Activated naive CD4-positive, alpha-beta T cell treated with anti-CD3 and anti-CD28 coated beads, Interleukin-2, amount 50 U/mL, for 72 hours (primary cell): ENCODE measurements at places on chromosomes 11 and 22. TPM values are rescaled to one million over a fixed set of nuclear protein-coding genes. Genes with fewer than 3 reads are reported as not detected.

PITPNB gene
- total RNA-seq: 105 TPM

MYO18B gene
- 5.9 TPM for total RNA-seq

HMOX1 gene
- total RNA-seq: 0.14 TPM

MCAT gene
- 19.4 TPM for total RNA-seq

SMDT1 gene
- 48.3 TPM for total RNA-seq

NF2 gene
- 30.6 TPM for total RNA-seq

SPECC1L gene
- total RNA-seq: 32.7 TPM

CD6 gene
- 339 TPM for total RNA-seq

PGM2L1 gene
- 20.8 TPM for total RNA-seq

COMT gene
- total RNA-seq: 39.7 TPM

PLA2G3 gene
- not detected for total RNA-seq

PRAME gene
- 0.23 TPM for total RNA-seq

ADAMTS15 gene
- not detected for total RNA-seq

PDE2A gene
- total RNA-seq: 0.68 TPM

GPHA2 gene
- not detected for total RNA-seq

GRCh38 chr11:74015919-74016684 is 7.2 kb upstream of the UCP3 start:
- no peak for DNase-seq

DNA sequence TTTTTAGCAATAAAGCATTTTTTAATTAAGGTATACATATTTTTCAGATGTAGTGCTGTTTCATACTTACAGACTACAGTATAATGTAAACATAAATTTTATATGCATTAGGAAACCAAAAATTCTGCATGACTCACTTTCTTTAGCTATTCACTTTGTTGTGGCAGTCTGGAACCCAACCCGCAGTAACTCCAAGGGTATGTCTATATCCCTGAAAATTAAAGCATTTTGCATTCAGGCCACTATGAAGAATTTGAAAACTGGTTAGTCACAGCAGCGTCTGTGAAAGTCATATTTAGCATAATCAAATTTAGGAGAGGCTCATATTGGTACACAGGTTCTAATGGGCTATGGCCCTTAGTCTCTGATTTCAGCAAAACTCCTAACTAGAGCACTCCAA is 46.8 kb downstream of the BBOX1 start:
- no peak for DNase-seq

DNA sequence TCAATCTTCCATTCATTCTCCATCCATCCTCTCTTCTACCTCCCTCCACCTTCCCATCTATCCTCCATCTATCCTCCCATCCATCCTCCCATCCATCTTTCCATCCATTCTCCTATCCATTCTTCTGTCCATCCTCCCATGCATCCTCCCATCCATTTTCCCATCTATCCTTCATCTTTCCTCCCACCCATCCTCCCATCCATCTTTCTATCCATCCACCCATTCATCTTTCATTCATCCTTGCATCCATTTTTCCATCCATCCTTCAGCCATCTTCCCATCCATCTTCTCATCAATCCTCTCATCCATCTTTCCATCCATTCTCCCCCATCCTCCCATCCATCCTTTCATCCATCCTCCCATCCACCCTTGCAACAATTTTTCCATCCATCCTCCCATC is 27.5 kb downstream of the IGLL1 start:
- DNase-seq: no peak

DNA sequence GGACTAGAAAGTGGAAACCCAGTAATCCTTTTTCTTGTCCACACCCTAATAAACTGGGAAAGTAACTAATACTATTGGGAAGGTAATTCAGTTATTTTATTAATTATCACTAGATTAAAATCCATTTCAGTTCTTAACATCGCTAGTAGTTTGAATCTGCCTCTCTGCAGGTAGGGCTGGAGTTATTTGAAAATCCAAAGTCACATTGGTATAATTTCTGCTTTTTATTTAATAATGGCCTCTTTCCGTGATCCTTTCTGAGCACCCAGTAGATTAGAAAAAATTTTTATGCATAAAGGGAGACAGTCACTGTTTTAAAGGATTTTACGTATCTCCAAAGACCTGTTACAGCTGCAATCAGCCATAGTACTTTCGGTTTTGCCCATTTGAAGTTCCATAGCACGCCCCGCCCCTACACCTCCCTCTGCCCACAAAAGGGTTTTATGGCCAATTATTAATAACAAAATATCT is 605 bp upstream of the COPB1 start:
- peak; percentile 35 for DNase-seq

DNA sequence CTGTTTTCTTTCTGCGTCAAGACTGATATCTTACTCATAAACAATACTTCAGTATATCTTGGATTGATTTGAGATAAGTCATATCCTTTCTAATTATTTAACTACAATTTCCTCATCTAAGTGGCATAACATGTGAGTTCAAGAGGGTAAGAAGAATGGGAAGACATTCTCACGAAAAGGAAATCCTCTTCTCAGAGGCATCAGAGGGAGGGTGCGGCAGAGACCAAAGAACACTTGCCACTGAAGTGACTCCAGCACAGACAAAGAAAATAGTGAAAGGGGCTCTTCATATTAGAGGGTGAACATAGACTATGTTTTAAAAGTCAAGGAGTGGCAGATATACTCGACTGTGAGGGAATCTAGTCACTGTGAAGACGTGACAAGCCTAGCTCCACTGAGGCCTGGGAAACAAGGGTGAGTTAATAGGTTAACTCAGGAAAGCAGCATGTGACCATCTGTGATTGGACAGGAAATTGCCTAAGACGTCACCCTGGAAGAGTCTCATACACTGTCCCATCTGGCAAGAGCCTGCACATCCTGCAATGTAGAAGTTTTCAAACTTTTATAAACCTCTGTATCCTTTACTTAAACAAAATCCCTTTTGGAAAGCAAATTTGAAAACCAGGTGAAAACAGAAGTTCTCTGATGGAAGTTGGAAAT is 1.9 kb upstream of the MMP1 start:
- no peak for DNase-seq

DNA sequence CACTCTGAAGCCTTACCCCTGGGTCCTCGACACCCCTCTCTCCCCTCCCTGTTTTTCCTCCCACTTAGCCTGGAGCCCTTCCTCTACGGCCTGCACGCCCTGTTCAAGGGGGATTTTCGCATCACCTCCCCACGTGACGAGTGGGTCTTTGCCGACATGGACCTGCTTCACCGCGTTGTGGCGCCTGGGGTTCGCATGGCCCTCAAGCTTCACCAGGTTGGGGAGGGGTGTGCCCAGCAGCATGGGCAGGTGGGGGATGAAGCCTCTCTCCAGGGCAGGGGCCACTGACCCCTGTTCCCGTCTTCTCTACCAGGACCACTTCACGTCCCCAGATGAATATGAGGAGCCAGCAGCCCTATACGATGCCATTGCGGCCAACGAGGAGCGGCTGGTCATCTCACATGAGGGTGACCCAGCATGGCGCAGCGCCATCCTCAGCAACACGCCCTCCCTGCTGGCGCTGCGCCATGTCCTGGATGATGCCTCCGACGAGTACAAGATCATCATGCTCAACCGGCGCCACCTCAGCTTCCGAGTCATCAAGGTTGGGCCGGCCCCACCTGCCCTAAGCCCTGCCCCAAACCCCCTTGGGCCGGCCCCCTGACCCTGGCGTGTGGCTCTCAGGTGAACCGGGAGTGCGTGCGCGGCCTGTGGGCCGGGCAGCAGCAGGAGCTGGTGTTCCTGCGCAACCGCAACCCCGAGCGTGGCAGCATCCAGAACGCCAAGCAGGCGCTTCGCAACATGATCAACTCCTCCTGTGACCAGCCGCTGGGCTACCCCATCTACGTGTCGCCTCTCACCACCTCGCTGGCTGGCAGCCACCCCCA is 2.8 kb upstream of the SIPA1 start:
- no peak for DNase-seq

GRCh38 chr11:117087446-117087845 is 10.8 kb downstream of the SIK3 start:
- DNase-seq: no peak

- no peak for DNase-seq
Measured at GRCh38 chr22:49400941-49401598, 426.6 kb downstream of the BRD1 start.

GRCh38 chr22:29092243-29092642 is 19.4 kb downstream of the KREMEN1 start:
- no peak for DNase-seq

DNA sequence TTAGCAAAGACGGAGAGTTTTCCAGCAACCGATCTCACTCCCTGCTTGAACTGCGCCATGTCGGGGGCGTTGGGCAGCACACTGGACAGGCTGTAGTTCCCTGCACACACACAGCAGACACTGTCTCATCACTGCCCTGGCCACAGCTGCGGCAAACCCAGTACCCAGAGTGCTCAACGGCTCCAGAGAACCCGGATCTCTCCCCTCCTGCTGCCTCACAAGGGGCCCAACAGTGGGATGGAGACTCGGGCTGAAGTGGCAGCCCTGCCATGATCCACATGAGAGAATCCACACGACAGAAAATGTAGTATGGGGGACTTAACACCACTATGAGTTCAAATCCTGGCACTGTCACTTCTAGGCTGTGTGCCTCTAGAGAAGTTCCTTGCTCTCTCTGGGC is 58.0 kb downstream of the ARFGAP3 start:
- DNase-seq: no peak

DNA sequence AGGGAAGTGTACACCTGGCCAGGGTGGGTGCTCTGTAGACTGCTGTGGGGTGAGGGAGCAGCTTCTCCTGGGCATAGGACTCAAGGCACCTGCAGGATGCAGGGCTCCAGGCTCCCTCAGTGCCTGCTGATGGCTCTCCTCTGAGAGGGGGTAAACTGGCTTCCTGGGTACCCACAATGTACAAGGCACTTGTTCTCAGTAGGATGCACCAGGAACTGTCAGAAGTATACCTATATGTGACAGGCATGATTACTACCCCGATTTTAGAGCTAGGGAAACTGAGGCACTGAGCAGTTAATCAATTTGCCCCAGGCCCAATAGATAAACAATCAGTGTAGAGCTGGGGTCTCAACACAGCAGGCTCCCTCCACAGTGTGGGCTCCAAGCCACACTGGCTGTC is 31.4 kb upstream of the GNAZ start:
- DNase-seq: no peak

- no peak for DNase-seq
Measured at GRCh38 chr11:118938491-118939403, 13.0 kb upstream of the BCL9L start.

DNA sequence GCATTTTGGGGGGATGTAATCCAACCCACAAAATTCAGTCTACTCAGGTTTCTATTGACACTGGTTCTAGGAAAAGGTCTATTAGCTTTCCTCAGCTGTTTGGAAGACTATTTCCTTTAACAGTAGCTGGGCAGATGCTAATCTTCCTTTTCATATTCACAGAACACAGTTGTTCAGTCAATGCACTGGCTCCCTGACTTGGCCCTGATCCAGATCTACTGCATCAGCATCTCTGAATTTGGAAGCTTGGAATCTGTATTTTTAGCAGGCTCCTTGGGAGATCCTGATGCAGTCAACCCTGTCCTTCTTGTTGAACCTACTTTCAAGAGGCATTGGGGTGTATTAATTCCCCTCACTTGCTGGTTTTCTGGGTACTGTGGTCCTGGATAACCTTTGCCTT is 6.3 kb downstream of the HTATIP2 start:
- no peak for DNase-seq

DNA sequence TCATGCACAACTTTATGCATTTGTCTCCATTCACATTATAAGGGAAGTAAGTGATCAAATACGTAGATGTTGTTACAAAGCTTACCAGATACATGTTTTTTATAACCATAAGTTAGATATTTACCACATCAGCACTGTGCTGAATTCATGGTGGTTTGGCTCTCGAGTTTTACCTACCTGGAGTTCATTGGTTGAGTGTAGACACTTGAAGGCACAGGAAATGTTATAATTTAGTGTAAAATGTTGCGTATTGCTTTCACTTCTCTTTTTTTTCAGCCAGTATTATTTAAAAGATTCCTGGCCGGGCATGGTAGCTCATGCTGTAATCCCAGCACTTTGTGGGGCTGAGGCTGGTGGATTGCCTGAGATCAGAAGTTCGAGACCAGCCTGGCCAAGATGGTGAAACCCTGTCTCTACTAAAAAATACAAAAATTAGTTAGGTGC is 53.1 kb upstream of the GRK2 start:
- DNase-seq: no peak

DNA sequence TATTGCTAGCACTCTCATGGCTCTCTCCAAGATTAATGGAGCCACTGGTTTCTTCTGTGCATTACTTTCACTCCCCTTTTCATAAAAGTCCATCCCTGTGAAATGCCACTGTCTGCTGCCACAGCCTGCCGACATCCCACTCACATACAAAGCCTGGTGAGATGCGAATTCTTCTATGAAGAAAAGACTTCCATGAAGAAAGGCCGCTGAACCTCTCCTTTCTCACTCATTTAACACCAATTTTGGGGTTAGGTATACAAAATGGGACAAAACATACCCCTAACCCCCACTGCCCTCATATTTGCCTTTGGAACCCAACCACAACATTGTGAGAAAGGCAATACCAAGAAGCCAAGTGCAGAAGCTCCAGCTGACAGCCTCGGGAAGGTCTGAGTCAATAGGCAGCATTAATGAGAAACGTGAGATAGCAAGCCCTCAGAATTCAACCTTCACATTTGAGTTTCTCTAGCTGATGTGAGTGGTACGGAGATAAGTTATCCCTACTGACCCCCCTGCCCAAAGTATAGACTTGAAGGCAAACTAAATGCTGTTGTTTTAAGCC is 156.4 kb downstream of the ATG16L2 start:
- no peak for DNase-seq

GRCh38 chr11:116871248-116871647 is 33.8 kb upstream of the APOA1 start:
- no peak for DNase-seq

GRCh38 chr22:47002692-47003091 is 240.2 kb downstream of the TBC1D22A start:
- no peak for DNase-seq

GRCh38 chr11:8075119-8075726 is 5.8 kb upstream of the TUB start:
- DNase-seq: no peak

DNA sequence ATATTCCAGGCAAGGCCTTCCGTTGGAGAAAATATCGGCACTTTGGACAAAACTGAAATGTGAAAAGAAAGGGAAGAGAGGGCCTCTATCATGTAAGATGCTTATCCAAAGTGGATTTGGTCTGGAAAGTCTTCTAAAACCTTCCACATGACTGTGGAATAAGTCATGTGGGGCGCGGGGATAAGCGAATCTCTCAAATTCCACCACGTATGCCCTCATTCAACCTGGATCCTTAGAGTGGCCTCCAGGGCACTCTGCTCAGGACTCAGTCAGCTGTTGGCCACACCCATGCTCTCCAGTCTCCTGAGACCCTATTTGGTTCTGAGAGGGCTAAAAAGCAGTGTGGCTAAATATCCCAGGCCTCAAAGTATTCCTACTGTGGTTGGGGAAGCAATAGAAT is 2.0 kb upstream of the TIMP3 start:
- DNase-seq: no peak

DNA sequence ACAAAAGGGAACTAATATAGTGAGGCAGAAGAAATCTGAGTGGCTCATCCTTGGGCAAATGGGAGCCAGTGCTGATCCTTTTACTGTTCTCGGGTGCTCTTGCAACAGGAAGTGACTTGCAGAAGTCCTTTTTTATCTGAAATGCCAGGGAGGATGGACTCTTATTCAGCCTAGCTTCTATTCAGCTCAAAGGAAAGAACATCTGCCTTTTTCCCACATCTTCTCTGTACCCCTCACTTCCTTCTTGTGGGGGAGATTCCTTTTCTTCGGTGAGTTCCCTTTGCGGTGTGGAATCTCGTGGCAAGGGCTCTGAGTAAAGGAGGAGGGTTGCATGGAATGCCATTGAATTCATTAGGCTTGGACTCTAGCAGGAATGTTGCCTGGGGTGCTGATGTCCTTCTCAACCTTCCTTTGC is 76.2 kb downstream of the ZBTB16 start:
- DNase-seq: no peak

- DNase-seq: no peak
Measured at GRCh38 chr11:63931045-63931444, 7.8 kb upstream of the NAA40 start.
